ENCODE measurements at places on chromosomes 7 and 10.

GRCh38 chr7:2108501-2109250 is 124.1 kb downstream of the MAD1L1 start:
- no peak for DNase-seq

GRCh38 chr7:37018954-37019353 is 294.7 kb upstream of the AOAH start:
- DNase-seq: no peak

- no peak for DNase-seq
These were observed 303.8 kb upstream of the MKI67 start for GRCh38 chr10:128429835-128430513.

DNA sequence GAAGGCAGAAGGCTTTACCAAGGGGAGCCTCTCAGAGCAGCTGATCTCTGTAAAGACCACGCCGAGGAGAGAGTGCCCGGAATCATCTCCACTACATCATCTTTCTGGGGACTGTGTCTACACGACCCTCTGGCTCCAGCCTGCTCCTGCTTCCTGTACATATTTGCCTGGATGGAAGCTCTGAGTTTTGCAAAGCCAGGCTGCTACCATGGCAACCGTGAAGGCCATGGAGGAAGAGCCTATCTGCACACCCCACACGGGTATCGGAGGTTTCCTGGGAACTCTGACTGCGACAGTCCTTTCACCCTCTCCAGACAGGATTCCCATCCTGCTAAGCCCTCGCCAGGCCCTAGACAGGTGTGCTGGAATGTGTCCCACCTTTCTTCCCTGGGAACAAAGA is 83.4 kb upstream of the TNRC18 start:
- DNase-seq: no peak

DNA sequence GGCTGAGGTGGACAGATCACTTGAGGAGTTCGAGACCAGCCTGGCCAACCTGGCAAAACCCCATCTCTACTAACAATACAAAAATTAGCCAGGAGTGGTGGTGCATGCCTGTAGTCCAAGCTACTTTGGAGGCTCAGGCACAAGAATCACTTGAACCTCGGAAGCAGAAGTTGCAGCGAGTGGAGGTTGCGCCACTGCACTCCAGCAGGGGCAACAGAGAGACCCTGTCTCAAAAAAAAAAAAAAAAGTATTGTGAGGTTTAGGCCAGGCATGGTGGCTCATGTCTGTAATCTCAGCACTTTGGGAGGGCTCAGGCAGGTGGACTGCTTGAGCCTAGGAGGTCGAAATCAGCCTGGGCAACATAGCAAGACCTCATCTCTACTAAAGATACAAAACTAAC is 16.0 kb downstream of the TET1 start:
- DNase-seq: no peak

DNA sequence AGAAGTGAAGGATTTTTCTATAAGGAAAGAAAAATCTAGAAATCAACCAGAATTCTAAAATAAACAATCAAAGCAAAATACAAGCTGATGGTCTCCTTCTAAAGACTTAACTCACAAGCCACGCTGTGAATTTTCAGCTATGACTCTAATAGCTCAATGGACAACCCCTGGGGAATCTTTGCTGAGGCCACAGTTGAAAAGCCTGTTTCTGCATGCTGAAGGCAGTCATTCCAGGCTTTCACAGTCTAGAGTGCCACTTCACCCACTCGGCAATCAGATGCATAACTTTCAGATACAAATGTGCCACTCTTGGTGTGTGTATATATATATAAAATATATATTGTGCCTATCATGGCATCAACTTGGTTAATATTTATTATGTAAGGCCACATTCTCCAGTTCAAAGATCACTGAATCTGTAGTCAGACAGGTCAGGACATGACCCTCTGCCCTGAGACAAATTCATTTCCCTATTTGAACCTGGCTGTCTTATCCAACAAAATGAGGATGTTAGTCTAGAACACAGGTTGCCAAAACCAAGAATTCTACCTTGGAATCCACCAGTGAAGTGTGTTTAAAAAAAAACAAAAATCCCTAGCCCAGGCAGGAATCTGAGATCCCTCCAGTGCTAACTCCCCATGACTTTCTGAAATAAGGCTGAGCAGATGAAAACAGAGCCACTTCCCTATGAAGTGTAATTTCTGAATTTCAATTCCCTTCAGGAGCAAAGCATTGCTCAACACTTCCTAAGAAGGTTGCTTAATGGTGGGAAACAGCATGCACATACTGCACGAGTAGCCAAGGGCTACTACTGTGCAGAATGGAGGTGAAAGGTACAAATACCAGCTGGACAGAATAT is 9.9 kb downstream of the LIPA start:
- no peak for DNase-seq

DNA sequence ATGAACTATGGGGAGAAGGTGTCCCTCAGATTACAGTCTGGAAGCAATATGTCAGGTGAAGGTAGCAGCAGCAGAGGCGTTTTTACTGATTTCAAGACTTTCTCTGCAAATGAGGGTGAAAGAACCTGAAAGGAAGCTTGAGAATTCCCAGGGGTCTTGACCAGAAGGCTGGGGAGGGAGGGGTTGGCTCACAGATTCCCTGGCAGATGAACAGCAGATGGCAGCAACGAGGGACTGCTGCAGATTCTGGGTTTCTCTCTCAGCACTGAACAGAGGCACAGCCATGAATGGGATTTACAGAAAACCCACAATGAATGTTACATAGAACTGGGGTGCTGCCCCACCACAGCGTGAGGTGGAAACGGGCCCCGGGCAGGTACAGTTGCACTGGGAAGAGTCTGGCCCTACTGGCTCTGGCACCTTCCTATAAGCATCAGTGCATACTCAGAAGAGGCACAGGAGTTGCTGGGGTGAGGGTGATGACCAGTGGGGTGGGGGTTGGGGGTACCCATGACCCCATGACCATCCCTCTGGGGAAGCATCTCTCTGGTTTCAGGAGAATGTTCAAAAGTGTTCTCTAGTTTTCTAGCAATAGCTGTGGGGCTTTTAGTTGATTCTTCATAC is 317.8 kb downstream of the SH2D4B start:
- no peak for DNase-seq

DNA sequence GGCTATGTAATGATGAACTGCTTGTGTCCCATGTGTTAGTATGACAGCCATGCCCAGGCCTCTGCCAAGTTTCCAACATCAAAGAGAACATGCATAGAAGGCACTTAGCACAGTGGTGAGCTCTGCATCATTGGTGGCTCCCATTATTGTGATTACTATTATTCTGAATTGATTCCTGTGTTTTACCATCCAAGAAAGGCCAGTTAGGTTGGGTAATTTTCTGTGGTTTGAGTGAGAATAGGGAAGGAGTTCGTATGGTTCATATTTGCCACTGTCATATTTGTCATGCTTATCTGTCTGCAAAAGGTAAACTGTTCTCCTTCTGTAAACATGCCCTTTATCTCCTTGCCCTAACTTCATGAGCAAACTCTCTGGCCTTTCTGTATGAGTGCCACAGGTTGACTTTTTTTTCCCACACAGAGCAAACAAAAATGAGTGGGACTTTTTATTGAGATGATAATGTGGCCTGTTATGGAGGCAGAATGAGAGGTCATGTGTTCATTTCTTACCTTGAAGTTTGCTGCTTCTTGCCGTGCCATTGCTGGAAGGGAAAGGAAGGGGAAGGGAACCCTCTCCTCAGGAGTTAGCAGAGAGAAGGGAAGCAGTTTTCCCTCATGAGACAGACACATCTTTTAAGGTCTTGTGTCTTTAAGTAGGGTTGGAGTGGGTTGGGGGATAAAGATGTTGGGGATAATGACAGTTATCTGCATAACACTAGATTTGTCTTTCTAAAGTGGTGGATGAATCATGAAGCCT is 301.9 kb downstream of the LRMDA start:
- DNase-seq: no peak

DNA sequence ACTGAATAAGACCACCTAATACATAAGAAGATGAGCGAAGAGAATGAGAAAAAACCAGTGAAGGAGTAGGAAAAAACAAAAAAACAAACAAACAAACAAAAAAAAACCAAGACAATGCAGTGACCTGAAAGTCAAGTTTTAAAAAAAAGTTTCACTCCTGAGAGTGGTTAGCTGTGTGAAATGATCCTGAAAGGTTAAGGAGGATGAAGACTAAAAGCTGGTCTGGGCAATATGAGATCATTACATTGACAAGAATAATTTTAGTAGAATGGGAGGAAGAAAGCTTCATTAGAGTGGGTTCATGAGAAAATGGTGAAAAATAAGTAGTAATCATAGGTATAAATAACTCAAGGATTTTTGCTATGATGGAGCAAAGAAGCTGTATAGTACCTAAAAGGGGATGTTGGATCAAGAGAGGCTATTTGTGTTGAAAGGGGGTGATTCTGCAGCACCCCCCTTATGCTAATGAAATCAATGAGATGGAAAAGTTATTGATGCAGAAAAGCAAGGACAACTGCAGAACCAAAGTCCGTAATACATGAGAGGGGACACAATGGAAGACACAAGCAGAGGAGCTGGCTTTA is 80.2 kb downstream of the KMT2C start:
- DNase-seq: no peak

DNA sequence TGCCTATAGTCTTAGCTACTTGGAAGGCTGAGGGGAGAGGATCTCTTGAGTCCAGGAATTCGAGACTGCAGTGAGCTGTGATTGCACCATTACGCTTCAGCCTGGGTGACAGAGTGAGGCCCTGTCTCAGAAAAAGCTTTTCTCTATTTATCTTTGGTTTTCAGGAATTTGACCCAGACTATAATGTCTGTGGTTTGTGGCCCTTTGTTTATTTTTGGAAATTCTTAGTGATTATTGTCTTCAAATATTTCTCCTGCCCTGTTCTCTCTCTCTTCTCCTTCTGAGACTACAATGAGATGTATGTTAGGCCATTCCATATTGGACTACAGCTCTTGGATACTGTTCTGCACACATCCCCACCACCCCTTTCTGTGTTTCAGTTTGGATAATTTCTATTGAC is 4.7 kb downstream of the MUC12 start:
- no peak for DNase-seq

GRCh38 chr7:43588477-43589132 is 5.7 kb downstream of the STK17A start:
- DNase-seq: no peak

DNA sequence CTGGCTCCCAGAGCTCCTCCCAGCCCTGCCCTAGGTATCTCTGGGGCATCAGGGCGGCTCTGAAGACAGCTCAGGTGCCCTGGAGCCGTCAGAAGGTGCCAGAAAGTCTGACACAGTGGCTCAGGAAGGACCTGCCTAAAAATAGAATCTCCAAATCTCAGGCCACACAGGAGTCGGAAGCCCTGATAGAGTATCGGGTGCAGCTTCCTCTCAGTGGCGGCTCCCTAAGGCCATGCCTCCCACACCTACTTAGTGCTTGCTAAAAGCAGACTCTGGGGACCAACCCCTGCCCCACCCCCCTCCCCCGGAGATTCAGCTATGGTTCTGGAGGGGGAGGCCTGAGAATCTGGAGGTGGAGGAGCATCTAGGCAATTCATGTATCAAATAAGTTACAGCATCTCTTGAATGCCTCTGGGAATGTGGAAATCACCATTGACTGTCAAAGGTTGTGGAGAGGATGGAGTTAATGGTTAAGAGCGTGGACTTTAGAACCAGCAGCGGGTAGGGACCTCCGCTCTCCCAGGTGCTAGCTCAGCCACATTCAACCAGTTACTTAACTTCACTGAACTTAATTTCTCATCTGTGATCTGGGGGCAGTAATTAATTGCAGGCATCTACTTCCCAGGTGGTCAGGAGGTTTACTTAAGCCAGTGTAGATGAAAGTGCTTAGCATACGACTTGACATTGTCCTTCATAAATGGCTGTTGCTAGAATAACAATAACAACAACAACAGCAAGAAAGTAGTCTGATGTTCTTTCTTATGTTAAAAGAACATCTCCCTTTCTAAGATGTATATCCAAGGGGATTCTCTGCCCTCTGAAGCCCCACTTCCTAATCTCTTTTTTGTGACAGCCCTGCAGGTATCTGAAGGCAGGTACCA is 38.6 kb upstream of the MXI1 start:
- DNase-seq: no peak

GRCh38 chr10:22613011-22613410 is 101.4 kb downstream of the PIP4K2A start:
- DNase-seq: no peak

DNA sequence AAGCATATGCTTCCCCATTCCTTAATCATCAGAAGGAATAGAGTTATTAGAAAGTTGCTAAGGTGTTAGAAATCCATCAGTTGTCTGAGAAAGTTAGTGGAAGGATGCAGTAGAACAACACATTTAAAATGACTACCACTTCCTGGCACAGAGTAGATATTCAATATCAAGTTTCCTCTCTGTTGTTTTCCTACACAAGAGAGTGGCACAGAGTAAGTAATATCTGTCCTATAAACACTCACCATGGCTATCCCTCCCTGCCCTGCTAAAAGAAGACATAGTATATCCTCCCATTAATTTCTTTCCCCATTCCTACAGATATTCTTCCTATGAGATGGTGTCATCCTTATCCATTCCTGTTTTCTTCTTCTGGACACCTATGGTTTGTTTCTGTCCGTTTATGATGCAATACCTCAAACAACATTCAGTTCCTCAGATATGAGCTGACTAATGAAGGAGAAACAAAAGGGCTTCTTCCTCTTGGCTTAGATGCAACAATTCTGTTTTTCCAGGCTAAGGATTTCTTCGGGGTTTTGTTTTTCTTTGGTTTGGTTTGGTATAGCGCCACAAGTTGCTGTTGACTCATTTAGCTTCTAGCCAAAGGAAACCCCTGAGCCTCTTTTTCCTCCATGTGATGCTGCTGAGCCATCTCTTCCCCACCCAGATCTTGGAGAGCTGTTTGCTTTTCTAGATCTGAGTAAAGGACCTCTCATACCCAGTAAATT is 32.9 kb upstream of the BPGM start:
- no peak for DNase-seq

DNA sequence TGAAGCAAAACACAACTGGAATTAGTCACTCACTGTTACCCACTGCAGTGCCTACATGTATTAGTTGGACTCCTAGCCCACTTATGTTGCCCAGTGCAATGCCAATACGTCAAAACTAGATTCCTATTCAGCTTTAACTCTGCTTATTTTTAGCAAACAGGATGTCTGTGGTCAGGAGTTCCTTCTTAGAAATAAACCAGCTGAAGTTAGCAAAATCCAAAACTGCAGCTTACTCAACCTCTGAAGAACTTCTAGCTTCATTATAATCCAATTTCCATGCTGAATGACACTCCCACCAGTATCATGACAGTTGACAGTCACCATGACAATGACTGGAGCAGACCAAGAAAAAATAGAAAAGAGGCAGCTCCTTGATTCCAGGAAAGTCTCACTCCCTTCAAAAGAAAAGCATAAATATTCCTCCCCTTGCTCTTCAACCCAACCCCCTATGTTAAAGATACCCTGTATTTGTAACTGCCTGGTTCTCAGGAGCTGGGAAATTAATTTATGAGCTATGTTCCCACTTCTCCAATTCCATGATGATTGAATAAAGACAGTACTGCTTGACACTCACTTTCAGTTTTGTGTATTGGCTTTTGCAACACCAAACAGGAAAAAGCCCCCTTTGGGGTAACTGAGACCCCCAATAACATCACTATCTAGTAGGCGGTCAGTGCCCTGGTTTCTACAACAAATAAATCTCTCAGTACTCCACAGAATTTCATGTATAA is 327.4 kb downstream of the SORCS1 start:
- no peak for DNase-seq
